Activated T-helper 2 cell treated with anti-CD3 and anti-CD28 coated beads, Interferon-gamma antibody, Interleukin-2, Interleukin-4, amounts not matched to agents 10 μg/mL and 5 μg/mL and 100 μg/mL, durations not matched to agents 14 hours and 24 hours and 36 hours (primary cell): ENCODE measurements at places on chromosomes 16 and 17. TPM values are rescaled to one million over a fixed set of nuclear protein-coding genes. Genes with fewer than 3 reads are reported as not detected.

The ABCA3 gene
- 11.1 and 12.5 TPM in 2 replicates for total RNA-seq

The CMTM4 gene
- total RNA-seq, result 3.8 and 4.0 TPM in 2 replicates

The ASIC2 gene
- not detected in 2 replicates for total RNA-seq

The SDR42E1 gene
- 3.9 and 4.2 TPM in 2 replicates for total RNA-seq

The RAB34 gene
- 19.4 and 21.5 TPM in 2 replicates for total RNA-seq

The BRD7 gene
- total RNA-seq, result 76.0 and 79.5 TPM in 2 replicates

The TSEN54 gene
- 74.6 and 78.2 TPM in 2 replicates for total RNA-seq

The APOBR gene
- total RNA-seq, result 7.7 and 7.8 TPM in 2 replicates

The RNF157 gene
- total RNA-seq, result 34.3 and 34.9 TPM in 2 replicates

The ADORA2B gene
- 3.6 and 4.2 TPM in 2 replicates for total RNA-seq

The PTGES3L gene
- 1.9 and 2.1 TPM in 2 replicates for total RNA-seq

The ITGB4 gene
- 1.3 and 2.0 TPM in 2 replicates for total RNA-seq

The ZNF750 gene
- not detected in 2 replicates for total RNA-seq

The TRPV3 gene
- total RNA-seq, result 0.46 and 0.92 TPM in 2 replicates

The ENPP7 gene
- not detected in 2 replicates for total RNA-seq

The NXN gene
- 0.43 and 0.48 TPM in 2 replicates for total RNA-seq

The GSPT1 gene
- 216 and 226 TPM in 2 replicates for total RNA-seq

The RSAD1 gene
- 56.8 and 59.0 TPM in 2 replicates for total RNA-seq

The HOXB1 gene
- not detected in 2 replicates for total RNA-seq

The TNP2 gene
- total RNA-seq, result not detected in 2 replicates

The C1QL1 gene
- total RNA-seq, result 0.41 and 0.48 TPM in 2 replicates

The NPB gene
- total RNA-seq, result 0.28 and 0.39 TPM in 2 replicates

The DGKE gene
- 26.5 and 28.9 TPM in 2 replicates for total RNA-seq

The PRR35 gene
- not detected in 2 replicates for total RNA-seq

The MMP15 gene
- 1.3 and 1.9 TPM in 2 replicates for total RNA-seq

The PTX4 gene
- not detected in 2 replicates for total RNA-seq

The PSMD12 gene
- total RNA-seq, result 75.1 and 75.4 TPM in 2 replicates

The CBFA2T3 gene
- 0.23 and 0.30 TPM in 2 replicates for total RNA-seq
